PC-3 (cell line): ENCODE measurements at places on chromosomes 7 and 10. TPM values are rescaled to one million over a fixed set of nuclear protein-coding genes. Genes with fewer than 3 reads are reported as not detected.

The PNLIPRP1 gene
- not detected in 2 replicates for total RNA-seq

The SLC13A1 gene
- total RNA-seq, result not detected in 2 replicates

DNA sequence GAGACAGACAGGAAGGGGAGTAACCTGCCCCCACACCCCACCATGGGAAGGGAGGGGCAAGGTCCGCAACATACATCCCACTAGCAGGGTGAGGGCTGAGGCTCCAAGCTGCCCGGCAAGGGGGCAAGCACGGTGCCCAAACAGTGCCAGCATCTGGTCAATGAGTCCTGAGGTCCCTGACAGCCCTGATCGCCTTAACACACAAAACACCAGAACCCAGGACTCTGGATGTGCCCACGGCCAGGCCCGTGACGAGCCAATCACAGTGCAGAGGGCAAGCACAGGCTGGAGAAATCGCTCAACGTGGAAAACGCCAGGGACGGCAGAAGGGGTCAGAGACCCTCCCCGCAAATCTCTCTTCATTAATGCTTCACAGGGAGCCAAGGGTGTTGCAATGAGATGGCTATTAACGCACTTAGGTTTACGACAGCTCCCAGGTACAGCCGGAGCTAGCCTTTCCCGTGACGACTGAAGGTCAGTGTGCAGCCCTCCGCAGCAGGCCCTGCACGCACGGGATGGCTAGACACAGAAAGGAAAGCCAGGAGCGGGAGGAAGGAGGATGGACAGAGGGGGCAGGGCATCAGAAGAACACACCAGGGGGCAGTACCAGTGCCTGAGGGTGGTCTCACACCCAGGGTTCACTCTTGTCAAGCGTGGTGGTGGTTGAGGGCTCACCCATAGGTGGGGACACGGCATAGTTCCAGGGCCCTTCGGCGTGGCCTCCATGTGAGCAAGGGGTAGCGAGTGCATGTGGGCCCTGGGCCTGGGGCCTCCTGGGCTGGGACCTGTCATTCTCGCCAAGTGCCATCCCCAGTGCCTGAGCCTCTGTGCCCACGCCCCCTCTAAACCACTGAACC lies 220.5 kb downstream of the MAD1L1 start:
- H3K4me1 ChIP-seq, result no peaks in the 10 kb centered on the region
- H3K27me3 ChIP-seq, result no peaks in the 10 kb centered on the region

- H3K36me3 ChIP-seq, result peaks cover 3% of the 10 kb centered on the region; the same call in 1 of the 2 replicates
- no peak for DNase-seq
- peaks cover 39% of the 10 kb centered on the region for H3K4me1 ChIP-seq
- H3K4me3 ChIP-seq, result no peak overlapping the region
Measured at GRCh38 chr10:77626266-77626935, 11.2 kb downstream of the KCNMA1 start.

GRCh38 chr10:116803451-116804249 lies 45.6 kb upstream of the ENO4 start:
- H3K27me3 ChIP-seq, result no peaks in the 10 kb centered on the region
- H3K4me3 ChIP-seq, result no peak overlapping the region
- H3K4me1 ChIP-seq, result no peaks in the 10 kb centered on the region
- no peak for DNase-seq
- H3K36me3 ChIP-seq, result no peaks in the 10 kb centered on the region

GRCh38 chr10:30719832-30720231 lies 90.3 kb upstream of the LYZL2 start:
- no peak overlapping the region for H3K4me3 ChIP-seq
- no peaks in the 10 kb centered on the region for H3K27me3 ChIP-seq
- no peak overlapping the region for H3K27ac ChIP-seq
- no peak for DNase-seq
- H3K4me1 ChIP-seq, result no peaks in the 10 kb centered on the region

- no peak overlapping the region for H3K27ac ChIP-seq
- DNase-seq, result no peak
- H3K4me1 ChIP-seq, result no peaks in the 10 kb centered on the region
- no peak overlapping the region for H3K4me3 ChIP-seq
- H3K27me3 ChIP-seq, result no peaks in the 10 kb centered on the region
Measured at GRCh38 chr10:19563388-19564141, 252.7 kb upstream of the PLXDC2 start.
